ENCODE measurements at places on chromosomes 4 and X. TPM values are rescaled to one million over a fixed set of nuclear protein-coding genes. Genes with fewer than 3 reads are reported as not detected.

DNA sequence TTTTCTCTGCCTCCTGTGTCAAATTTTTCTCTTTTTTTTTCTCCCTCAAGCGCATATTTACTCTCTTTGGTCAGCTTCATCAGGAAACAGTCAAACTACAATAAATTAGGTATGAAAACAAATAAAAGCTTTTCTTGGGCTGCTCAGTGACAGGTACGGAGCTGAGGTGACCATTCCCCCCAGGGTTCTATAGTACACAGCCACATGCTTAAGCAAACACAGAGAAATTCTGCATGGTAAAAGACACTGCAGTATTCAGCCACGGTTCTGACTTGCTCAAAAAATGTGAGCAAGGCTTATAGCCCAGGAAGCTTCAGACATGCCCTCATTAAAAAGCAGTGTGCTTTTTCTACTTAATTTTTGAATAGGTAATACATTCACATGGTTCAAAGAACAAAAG, 138.5 kb downstream of the GRIA3 start:
- DNase-seq = no peak
- H3K36me3 ChIP-seq = no peaks in the 10 kb centered on the region
- H3K27ac ChIP-seq = no peak overlapping the region
- H3K4me3 ChIP-seq = no peak overlapping the region
- no peaks in the 10 kb centered on the region for H3K4me1 ChIP-seq

DNA sequence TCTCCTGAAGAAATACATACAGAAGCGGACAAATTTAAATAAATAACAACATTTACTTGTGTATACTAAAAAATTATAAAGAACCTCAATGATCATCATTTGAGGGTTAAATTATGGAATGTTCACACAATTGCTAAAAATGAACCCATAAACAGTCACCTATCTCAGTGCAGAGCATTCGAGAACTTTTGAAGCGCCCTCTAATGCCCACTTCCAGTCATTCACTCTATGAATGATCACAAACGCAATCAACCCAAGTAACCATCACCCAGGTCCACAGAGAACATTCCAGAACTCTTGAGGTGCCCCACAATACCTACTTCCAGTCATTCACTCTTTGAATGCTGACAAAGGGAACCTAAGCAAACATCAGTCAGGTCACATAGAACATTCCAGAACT, 103.5 kb upstream of the PLAC1 start:
- H3K36me3 ChIP-seq = no peaks in the 10 kb centered on the region
- no peak for DNase-seq
- no peaks in the 10 kb centered on the region for H3K4me1 ChIP-seq
- no peak overlapping the region for H3K4me3 ChIP-seq
- no peak overlapping the region for H3K27ac ChIP-seq

DNA sequence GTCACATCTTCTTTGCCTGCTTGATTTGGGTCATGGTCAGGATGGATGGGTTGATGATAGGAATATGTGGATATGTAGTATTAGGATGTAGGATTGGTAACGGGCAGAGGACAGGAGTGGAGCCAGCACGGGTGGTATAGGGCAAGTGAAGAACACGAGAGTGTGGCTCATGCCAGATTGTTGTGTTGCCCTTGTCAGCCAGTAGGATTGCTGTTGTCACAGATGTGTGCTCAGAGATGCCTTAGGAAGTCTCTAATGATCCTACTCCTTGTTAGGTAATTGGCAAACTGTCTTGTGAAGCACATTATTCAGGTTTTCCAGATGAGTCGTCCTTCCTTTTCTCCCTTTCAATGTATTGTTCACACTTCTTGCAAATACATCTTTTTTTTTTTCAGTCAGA, 5.5 kb downstream of the ATP10D start:
- H3K4me3 ChIP-seq = no peak overlapping the region
- no peaks in the 10 kb centered on the region for H3K36me3 ChIP-seq
- H3K27me3 ChIP-seq = no peaks in the 10 kb centered on the region
- no peak overlapping the region for H3K27ac ChIP-seq

GRCh38 chr4:137638934-137639333, 106.6 kb upstream of the PCDH18 start:
- no peak overlapping the region for H3K27ac ChIP-seq
- H3K36me3 ChIP-seq = no peaks in the 10 kb centered on the region
- DNase-seq = no peak
- no peaks in the 10 kb centered on the region for H3K27me3 ChIP-seq

DNA sequence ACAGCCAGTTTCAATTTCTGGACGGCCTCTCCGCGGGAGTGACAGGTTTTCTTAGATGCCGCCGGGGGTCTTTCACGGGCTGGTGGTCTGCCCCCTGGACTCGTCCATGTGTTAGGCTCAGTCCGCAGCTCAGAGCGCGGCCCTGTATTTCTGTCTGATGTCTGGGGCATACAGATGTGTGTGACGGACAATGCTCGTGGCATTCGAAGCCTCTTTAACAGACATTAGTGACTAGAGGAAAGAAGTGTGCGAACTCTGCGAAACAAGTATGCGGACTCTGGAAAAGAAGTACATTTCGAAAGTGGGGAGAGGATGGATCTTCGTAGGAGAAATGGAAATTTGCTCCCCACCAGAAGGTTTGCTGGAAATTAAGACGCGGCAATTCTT, 793 bp upstream of the DCUN1D4 start:
- DNase-seq = peak; percentile 63
- no peaks in the 10 kb centered on the region for H3K36me3 ChIP-seq
- peaks cover 14% of the 10 kb centered on the region for H3K4me1 ChIP-seq
- H3K27me3 ChIP-seq = no peaks in the 10 kb centered on the region

DNA sequence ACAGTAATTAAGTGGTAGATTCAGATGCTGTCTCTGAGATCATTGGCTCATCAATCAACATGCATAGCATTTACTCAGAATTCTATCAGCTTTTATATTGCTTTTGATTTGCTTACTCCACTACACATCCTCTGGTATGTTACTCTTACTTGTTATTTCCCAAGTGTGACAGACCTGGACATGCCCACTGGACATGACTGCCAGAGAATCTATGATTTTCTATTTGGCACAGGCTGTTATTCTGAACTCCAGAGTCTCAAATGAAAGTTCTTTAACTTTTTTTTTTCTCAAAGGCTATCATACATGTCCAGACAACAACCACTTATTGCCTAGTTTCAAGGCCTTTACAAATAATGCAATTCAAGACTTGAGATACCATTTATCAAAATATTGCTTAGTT, 116.1 kb upstream of the ARHGAP24 start:
- no peaks in the 10 kb centered on the region for H3K27me3 ChIP-seq
- no peak overlapping the region for H3K27ac ChIP-seq
- no peaks in the 10 kb centered on the region for H3K4me1 ChIP-seq
- H3K4me3 ChIP-seq = no peak overlapping the region
- H3K36me3 ChIP-seq = no peaks in the 10 kb centered on the region

GRCh38 chr4:168852933-168853713, 156.9 kb downstream of the CBR4 start:
- no peaks in the 10 kb centered on the region for H3K27me3 ChIP-seq
- peaks cover 77% of the 10 kb centered on the region for H3K4me1 ChIP-seq
- H3K4me3 ChIP-seq = no peak overlapping the region

GRCh38 chrX:140163371-140164159, 198.2 kb upstream of the CXorf66 start:
- no peaks in the 10 kb centered on the region for H3K27me3 ChIP-seq
- H3K4me3 ChIP-seq = no peak overlapping the region
- no peaks in the 10 kb centered on the region for H3K4me1 ChIP-seq
- no peak for DNase-seq
- no peak overlapping the region for H3K27ac ChIP-seq

GRCh38 chr4:94571298-94571697, 119.6 kb downstream of the PDLIM5 start:
- no peak overlapping the region for H3K27ac ChIP-seq
- no peak overlapping the region for H3K4me3 ChIP-seq
- H3K27me3 ChIP-seq = no peaks in the 10 kb centered on the region
- peaks cover 36% of the 10 kb centered on the region for H3K4me1 ChIP-seq
- H3K36me3 ChIP-seq = peaks cover 27% of the 10 kb centered on the region

GRCh38 chr4:169398316-169398715, 127.6 kb upstream of the SH3RF1 start:
- H3K27ac ChIP-seq = no peak overlapping the region
- no peak overlapping the region for H3K4me3 ChIP-seq
- DNase-seq = no peak
- H3K4me1 ChIP-seq = no peaks in the 10 kb centered on the region
- no peaks in the 10 kb centered on the region for H3K27me3 ChIP-seq

DNA sequence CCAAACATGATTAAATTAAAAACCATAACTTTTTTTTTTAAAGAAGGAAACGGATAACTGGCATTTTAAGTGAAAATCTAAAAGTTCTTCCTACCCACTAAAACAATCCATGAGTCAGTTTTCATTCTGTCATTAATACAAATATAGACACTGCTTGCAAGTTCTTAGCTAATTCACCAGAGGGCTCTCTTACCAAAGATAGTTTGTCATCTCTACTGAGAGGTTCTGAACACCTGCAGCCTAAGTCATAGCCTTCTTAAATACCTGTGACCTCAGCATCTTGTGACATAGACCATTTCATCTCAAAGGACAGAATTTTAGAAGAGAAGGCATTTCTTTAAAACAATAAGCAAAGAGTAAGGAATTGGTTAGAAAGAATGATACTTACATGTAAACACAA, 65.3 kb upstream of the FAM120C start:
- H3K4me1 ChIP-seq = no peaks in the 10 kb centered on the region
- H3K27ac ChIP-seq = no peak overlapping the region
- no peaks in the 10 kb centered on the region for H3K36me3 ChIP-seq
- H3K27me3 ChIP-seq = no peaks in the 10 kb centered on the region
- no peak overlapping the region for H3K4me3 ChIP-seq

The STBD1 gene
- total RNA-seq = 28.4 TPM

The ANKRD50 gene
- total RNA-seq = 11.7 TPM

GRCh38 chrX:13898083-13898482, 81.2 kb upstream of the GPM6B start:
- H3K27me3 ChIP-seq = no peaks in the 10 kb centered on the region
- DNase-seq = no peak
- no peak overlapping the region for H3K4me3 ChIP-seq
- no peaks in the 10 kb centered on the region for H3K36me3 ChIP-seq
- no peak overlapping the region for H3K27ac ChIP-seq

The CSAG2 gene
- total RNA-seq = not detected

The MCF2 gene
- total RNA-seq = 1.1 TPM

The CDKL2 gene
- total RNA-seq = 1.2 TPM

The RNF150 gene
- total RNA-seq = 34.2 TPM

The FRAS1 gene
- 12.9 TPM for total RNA-seq

GRCh38 chrX:117002981-117003380, 540.2 kb upstream of the CT83 start:
- no peak overlapping the region for H3K27ac ChIP-seq
- H3K4me3 ChIP-seq = no peak overlapping the region
- no peak for DNase-seq
- H3K27me3 ChIP-seq = no peaks in the 10 kb centered on the region

GRCh38 chr4:56296526-56296925, 90.8 kb downstream of the AASDH start:
- H3K27me3 ChIP-seq = no peaks in the 10 kb centered on the region
- no peak for DNase-seq

- no peak overlapping the region for H3K4me3 ChIP-seq
- no peaks in the 10 kb centered on the region for H3K4me1 ChIP-seq
- no peaks in the 10 kb centered on the region for H3K27me3 ChIP-seq
- no peak overlapping the region for H3K27ac ChIP-seq
- DNase-seq = no peak
- H3K36me3 ChIP-seq = no peaks in the 10 kb centered on the region
Observed at GRCh38 chrX:129622757-129623301, 31.9 kb downstream of the APLN start.

- H3K4me3 ChIP-seq = peak overlapping the region; percentile 59
- H3K27ac ChIP-seq = peak overlapping the region; percentile 83
- H3K4me1 ChIP-seq = no peaks in the 10 kb centered on the region
- no peaks in the 10 kb centered on the region for H3K27me3 ChIP-seq
- no peak for DNase-seq
Observed at GRCh38 chrX:150365990-150366911, 3.1 kb downstream of the MAMLD1 start.

- H3K4me1 ChIP-seq = no peaks in the 10 kb centered on the region
- H3K36me3 ChIP-seq = no peaks in the 10 kb centered on the region
- peak overlapping the region; percentile 67 for H3K27ac ChIP-seq
- H3K4me3 ChIP-seq = no peak overlapping the region
- H3K27me3 ChIP-seq = no peaks in the 10 kb centered on the region
- no peak for DNase-seq
Observed at GRCh38 chrX:38651625-38652601, 90.6 kb downstream of the TSPAN7 start.

DNA sequence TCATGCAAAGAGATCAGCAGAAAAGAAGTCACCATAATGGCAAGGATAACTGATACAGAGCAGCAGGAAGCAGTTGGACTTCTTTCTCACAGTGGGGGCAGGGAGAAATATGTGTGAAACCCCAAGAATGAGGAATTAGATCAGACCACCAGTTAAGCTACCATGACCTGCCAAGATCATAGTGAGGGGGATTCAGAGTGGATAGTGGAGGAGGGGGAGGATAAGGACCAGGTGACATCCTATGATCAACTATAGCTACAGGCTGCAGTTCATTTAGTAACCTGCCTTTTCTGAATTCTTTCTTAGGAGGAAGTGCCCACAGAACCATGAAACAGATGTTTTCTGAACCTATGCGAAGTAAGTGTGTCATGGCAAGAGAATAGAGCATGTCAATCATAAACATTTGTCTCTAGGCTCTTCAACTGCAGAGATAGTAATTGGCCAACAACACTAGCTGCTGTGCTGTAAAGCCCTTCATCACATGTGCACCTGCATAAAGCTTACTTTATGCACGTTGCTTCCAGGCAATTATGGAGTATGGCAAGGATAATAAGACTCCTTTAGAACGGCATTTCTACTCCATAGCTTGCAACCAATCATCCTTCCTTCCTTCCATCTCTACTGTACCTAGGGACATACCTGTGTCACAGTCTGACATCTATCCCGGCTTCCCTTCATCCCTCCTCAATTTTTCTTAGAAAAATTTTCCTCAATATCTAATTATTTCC, 329.7 kb downstream of the EPHA5 start:
- H3K4me1 ChIP-seq = no peaks in the 10 kb centered on the region
- no peak for DNase-seq
- no peak overlapping the region for H3K4me3 ChIP-seq
- no peaks in the 10 kb centered on the region for H3K36me3 ChIP-seq

The DOK7 gene
- total RNA-seq = 68.9 TPM

The ZNF157 gene
- total RNA-seq = 0.19 TPM

DNA sequence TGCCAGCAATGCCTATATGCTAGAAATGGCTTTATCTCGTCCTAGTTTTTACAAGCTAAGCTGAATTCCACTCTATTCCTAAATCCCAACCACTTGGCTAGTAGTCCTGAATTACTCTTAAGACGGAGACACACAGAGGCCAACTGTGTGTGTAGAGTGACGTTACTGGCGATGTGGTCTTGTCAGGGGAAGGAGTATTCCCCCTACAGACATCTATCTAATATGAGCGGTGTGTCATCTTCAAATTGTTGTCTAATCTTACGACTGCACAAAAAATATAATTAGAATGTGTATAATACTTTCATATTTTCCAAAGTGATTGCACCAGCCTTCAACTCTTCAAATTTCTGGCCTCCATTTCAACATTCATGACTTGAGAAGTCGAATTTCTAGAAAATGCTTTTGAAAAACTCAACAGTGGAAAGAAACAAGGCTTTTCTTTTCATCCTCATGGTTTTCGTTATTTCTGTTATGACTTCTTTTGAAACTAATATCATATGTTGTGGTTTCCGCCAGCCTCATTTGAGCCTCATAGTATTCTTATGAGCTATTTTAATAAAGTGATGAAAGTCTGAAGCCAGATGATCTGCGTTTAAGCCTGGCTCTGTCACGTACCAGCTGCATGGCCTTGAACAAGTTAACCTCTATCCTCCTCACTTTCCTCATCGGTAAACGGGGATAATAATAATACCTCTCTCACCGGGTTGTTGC, 132.3 kb downstream of the SOWAHB start:
- DNase-seq = no peak
- H3K27me3 ChIP-seq = no peaks in the 10 kb centered on the region
- H3K36me3 ChIP-seq = peaks cover 9% of the 10 kb centered on the region
- H3K4me1 ChIP-seq = no peaks in the 10 kb centered on the region

The PCDH11X gene
- 0.15 TPM for total RNA-seq

The ERAS gene
- total RNA-seq = not detected

All from right atrium auricular region (tissue), 2 donors.